ENCODE measurements at places on chromosomes 5 and 9.

DNA sequence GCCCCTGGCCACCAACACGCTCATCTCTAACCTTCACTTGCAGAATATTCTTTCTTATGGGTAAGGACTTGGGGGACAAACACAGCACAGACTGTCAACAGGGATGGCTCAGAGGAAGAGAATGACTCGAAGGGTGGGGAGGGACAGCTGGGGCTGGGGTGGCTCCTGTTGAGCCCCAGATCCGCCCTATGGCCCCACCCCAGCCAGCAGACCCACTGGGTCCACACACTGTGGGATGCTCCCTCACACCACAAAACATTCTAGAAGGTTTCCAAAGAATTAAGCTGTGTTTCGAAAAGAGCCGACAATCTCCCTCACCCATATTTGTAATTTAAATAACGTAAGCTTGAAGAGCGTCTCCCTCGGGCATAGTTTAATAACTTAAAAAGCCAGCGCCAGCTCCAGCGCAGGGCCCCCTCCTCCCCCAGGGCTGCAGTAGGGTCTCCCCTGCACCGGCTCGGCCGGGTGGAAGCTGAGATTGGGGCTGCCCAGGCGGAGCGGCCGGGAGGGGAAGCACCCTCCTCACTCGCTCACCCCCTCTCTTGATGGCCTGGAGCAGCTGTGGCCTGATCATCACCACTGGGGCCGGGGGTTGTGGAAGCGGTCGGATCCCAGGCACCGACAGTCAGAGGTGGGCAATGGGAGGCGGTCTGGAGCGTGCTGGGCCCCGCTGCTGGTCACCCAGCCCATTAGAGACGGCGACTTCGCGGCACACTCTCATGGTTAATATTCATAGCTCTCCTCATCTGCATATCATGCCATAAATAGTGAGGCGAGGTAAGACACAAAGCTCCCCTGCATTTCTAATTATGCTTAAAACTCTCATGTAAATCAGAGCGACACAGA, 37.6 kb downstream of the NACC2 start:
- no peak for DNase-seq

DNA sequence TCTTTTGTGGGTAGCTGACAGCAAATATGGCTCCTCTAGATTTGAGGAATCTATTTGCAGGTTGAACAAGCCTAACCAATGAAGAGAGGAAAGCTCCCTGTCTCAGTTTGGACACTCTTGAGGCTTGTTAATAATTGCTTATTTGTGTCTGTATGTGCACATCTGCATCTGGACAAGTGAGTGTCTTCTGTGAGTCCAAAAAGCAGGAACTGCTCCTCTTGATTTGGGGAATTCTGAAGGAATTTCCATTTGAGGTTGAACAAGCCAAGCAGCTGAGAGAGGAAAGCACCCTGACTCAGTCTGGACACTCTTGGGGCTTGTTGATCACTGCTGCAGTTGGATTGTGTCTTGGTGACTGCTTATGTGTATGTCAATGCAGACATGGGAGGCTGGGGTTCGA, 211.6 kb downstream of the DTWD2 start:
- DNase-seq: no peak

DNA sequence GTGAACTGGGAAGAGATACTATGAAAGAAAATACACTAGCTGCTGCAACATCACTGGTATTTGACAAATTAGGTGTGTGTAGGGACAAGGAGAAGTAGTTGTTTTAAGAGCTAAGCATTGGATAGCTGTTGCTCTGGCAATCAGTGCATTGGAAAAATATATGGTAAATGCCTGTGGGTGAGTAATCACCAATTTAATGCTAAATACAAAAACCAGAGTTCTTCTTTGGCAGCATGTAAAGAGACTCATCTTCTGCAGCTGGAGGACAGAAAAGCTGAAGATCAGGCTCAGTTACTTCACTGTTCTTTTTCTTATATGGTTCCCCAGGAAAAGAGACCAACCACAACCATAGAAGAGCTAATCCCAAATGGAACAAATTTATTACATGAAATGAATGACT, 201.8 kb upstream of the MPDZ start:
- DNase-seq: no peak

DNA sequence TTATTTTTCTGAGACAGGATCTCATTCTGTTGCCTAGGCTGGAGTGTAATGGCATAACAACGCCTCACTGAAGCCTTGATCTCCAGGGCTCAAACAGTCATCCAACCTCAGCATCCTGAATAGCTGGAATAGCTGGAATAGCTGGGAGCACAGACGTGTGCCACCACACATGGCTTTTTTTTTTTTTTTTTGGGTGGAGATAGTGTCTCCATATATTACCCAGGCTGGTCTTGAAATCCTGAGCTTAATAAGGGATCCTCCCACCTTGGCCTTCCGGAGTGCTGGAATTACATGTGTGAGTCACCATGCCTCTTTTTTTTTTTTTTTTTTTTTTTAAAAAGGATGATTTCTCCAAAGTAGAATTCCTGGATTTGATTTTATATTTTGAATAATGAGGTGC, 60.7 kb downstream of the NSD1 start:
- DNase-seq: peak; percentile 14

DNA sequence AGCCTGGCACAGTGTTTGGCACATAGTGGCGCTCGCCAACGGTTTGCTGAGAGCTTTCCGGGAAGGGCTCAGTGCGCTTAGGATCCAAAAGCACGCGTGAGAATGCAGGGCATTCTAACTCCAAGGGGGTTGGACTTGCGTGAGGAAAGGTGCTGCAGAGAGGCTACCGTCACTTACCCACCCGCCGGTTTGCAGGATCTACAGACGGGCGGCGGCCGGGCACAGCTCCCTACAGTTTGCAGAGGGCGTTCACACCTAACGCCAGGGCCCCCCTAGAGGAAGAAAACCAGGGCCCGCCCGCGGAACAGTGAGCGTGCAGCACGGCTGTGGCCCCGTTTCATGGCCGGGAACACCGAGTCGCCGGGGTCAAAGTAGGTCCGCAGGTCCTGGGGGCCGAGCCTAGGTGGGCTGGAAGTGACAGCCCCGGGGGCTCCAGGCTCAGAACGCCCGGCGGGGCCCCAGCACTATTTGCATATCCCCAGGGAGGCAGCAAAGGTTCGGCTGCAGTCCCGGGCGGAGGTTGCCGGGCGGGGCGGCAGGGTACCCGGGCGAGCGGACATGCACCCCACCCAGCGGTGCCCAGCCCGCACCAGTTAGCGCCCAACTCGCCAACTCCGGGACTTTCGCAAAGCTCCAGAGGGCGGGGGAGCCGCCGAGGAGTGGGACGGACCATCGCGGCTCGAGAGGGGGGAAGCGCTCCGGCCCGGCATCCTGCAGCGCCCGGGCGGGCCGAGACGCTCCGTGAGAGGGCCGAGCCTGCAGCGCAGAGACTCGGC, 526 bp upstream of the GALNT10 start:
- peak; percentile 86 for DNase-seq

- DNase-seq: no peak
Observed at GRCh38 chr5:36502608-36503007, 103.8 kb upstream of the SLC1A3 start.

DNA sequence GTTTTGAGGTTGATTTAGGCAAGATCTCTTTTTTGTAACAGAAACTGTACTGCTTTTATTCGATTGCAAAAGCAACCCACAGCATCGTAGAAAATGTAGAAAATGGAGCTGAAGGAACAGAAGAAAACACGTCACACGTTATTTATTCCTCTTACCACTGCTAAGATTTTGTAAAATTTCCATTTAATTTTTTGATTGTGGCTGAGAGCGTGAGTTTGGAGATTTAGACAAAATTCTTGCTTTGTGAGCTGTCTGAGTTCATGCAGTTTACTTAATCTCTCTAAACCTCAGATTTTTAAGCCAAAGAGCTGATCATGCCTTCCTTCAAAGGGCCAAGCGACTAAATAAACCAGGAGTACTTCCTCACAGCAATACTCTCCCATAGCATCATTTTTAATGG, 24.8 kb downstream of the DPYSL3 start:
- no peak for DNase-seq

GRCh38 chr5:103498800-103499551, 63.6 kb downstream of the NUDT12 start:
- no peak for DNase-seq

- no peak for DNase-seq
Observed at GRCh38 chr9:133519693-133520092, 5.1 kb downstream of the MYMK start.

DNA sequence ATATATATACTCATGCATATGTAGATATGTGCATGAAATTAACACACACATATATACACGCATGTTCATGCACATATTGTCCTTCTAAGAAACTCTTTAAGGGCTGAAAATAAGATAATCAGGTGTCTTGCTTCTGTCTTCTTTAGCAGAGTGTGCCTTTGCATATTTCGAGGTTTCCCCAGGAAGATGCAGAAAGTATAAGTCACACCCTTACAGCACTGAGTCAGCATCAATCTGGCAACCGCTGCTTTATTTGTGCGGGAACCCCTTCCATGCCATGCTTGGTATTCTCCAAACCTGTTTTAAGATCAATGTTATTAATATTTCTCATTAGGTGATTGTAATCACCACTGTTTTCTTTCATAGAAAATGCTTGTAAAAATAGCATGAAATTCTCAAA, 557.9 kb downstream of the CAAP1 start:
- DNase-seq: no peak

DNA sequence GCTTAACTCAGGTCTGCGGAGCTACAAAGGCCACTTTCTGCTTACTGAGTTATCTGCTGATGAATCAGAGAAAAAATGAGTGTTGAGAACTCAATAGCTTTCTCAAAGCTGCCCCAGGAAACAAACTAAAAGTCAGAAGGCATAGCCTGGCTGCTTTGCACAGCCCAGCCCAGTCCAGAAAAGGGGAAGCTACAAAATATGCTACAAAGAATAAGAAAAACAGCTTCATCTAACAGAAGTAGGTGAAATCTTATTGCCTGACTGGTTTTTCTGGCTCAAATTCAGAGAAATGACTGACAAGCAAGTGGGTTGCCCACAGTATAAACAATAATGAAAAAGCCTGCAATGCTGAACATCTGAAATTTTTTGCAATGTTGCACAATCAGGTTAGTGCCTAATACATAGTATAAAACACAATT, 156.2 kb downstream of the PPP2R2B start:
- no peak for DNase-seq
